ENCODE measurements at places on chromosomes 4 and X.
A peak's percentile ranks its signal among the peaks of the same experiment; 100 is the strongest.

DNA sequence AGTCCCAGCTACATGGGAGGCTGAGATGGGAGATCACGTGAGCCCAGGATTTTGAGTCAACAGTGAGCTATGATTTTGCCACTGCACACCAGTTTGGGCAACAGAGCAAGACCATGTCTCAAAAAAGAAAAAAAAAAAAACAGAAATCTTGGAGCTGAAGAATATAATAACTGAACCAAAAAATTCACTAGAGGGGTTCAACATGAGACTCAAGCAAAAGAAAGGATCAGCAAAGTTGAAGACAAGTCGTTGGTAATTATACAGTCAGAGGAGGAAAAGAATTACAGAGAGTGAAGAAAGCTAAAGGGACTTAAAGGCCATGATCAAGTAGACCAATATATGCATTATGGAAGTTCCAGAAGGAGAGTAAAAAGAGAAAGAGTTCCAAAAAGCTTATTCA lies 26.9 kb downstream of the SHROOM4 start:
- DNase-seq: no peak

DNA sequence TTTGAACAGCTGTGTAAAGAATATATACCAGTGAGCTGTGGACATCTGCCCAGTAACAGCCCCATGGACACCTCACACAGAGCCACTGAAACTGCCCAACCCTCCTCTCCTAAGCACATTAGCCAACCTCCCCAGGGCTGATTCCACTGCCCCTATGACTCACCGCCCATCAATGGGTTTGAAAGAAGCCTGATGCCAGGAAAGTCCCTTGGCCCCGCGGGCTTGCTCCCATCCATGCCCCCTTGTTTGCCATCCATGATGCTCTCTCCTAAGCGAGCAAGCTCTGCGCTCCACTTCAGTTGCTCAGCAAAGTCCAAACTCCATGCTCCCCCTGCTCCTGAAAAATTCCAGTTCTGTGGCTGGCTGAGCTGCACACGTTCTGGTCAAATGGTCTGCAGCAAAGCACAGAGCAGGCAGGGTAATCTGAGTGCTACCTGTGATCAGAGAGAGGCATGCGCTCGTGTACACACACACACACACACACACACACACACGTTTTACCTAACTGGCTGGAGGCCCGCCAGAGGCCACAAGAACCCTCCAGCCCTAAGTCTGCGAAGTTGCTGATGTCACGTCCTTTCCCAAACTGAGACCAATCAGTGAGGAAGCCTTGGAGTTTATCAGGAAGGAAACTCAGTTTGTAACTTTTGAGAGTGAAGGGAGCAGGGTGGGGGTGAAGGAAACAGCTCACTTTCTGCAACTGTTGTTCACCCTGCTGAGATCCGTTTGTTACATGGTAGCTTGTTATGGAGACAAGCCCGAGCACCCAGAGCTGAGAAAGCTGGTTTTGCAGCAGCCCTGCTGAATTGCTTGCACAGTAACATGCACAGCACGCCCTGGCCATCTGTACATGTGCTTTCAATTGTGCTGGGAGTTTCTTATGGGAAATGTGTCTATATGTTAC lies at the start of gene ASB9:
TSS of gene ASB9 (minus strand) at position 466 of the 904 bp plus-strand sequence. CDS start at position 257, 209 bp downstream.
- peak; percentile 52 for DNase-seq

DNA sequence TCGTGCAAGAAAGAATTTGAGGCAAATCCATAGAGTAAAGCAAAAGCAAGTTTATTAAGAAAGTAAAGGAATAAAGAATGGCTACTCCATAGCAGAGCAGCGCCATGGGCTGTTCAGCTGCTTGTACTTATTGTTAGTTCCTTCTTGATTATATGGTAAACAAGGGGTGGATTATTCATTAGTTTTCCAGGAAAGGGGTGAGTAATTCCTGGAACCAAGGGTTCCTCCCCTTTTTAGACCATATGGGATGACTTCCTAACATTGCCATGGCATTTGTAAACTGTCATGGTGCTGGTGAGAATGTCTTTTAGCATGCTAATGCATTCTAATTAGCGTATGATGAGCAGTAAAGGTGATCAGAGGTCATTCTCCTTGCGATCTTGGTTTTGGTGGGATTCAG lies 23.5 kb upstream of the CEP135 start:
- no peak for DNase-seq

DNA sequence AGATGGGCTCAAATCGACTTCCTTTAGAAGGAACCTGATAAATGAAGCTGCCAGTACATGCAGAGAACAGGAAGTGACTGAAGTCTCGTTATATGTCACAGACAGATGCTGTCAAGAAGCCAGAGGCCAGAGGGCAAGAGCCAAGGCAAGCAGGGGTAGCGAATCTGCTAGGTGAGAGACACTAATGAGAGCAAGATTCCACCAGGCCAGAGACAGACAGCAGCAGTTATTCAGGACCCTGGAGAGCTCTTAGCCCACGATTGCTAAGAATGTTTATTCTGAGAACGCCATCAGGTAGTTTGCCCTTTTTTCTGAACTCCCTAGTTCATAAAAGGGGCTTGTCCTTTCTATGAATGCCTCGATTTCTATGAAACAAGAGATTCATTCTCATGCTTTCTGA lies 73.7 kb downstream of the BEND2 start:
- DNase-seq: no peak

All from left hindlimb (tissue), 1 donor.